Hematopoietic multipotent progenitor cell (in vitro differentiated cells): ENCODE measurements at places on chromosomes 6 and 20.

DNA sequence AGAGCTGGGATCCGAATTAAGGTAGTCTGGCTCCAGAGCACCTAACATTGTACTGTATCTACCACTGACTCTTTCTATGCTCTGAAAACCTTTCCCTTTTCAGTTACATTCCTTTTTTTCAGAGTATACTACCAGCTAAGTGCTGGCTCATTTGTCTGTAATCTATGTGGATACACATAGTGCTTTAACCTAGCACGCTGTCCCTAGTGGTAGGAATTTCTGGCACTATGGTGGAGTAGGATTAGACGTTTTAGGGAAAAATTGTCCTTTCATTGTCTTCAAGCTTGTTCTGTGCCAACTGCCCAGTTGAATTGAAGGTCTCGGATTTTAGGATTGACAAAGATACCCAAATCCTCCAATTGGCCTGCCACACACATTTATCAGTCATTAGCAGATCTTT, 259.1 kb upstream of the FERMT1 start:
- no peak for DNase-seq

- no peak for DNase-seq
Measured at GRCh38 chr6:169000022-169000421, 253.6 kb downstream of the THBS2 start.

DNA sequence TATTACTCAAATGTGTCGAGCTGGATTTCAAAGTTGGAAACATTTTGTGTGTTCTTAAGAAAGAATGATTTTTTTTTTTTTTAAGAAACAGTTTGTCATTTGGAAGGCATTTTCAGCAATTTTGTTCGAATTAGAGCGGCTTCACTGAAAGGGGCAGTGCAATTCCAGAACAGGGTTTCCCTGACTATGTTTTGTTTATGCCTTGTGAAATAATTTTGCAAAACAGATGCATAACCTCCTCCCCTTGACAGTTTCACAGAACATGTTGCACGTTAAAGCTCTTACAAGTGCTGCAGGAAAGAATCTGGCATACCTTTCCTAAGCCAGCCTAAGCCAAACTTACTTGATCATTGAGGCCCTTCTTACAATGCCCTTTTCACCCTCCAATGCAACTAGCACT, 216.0 kb upstream of the SSTR4 start:
- DNase-seq = no peak

DNA sequence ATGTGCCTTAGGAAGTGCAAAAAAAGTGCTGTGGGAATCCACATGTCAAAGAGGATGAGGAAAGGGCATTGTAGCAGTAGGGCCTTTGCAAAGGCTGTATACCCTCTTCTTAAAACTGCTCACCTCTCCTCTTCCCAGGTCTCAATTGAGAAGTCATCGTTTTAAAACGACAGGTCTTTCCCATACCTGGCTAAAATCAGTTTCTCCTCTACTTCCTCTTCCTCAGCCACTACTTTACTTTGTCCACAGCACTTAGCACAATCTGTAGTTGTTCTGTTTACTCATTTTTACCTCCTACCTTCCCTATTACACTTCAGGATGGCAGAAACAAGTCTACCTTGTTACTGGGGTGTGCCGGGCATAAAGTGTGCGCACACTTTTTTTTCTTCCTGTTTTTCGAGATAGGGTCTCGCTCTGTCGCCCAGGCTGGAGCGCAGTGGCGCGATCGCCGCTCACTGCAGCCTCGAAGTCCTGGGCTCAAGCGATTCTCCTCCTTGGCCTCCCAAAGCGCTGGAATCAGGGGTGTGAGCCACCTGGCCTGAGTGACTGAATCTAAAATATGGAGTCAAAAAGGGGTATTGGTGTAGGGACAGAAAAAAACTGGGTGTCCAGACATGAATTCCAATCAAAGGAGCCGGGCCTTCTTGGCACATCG, 9.8 kb upstream of the ELOVL5 start:
- DNase-seq = no peak

DNA sequence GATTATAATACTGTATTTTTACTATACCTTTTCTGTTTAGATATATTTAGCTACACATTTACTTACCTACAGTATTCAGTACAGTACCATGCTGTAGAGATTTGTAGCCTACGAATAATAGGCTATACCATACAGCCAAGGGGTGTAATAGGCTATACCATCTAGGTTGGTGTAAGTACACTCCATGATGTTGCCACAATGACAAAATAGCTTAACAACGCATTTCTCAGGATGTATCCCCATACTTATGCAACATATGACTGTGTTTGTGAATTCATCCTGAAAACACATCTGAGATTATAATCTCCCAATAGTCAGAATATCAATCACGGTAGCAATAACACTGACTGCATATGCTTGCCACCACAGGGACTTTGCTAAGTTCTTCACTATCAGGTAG, 20.7 kb downstream of the B4GALT5 start:
- DNase-seq = no peak

- no peak for DNase-seq
Measured at GRCh38 chr20:6714279-6714711, 53.2 kb upstream of the BMP2 start.

- DNase-seq = no peak
Measured at GRCh38 chr6:22372922-22373321, 76.1 kb upstream of the PRL start.

- DNase-seq = peak; percentile 65
Measured at GRCh38 chr6:156348424-156348823, 428.8 kb upstream of the ARID1B start.

DNA sequence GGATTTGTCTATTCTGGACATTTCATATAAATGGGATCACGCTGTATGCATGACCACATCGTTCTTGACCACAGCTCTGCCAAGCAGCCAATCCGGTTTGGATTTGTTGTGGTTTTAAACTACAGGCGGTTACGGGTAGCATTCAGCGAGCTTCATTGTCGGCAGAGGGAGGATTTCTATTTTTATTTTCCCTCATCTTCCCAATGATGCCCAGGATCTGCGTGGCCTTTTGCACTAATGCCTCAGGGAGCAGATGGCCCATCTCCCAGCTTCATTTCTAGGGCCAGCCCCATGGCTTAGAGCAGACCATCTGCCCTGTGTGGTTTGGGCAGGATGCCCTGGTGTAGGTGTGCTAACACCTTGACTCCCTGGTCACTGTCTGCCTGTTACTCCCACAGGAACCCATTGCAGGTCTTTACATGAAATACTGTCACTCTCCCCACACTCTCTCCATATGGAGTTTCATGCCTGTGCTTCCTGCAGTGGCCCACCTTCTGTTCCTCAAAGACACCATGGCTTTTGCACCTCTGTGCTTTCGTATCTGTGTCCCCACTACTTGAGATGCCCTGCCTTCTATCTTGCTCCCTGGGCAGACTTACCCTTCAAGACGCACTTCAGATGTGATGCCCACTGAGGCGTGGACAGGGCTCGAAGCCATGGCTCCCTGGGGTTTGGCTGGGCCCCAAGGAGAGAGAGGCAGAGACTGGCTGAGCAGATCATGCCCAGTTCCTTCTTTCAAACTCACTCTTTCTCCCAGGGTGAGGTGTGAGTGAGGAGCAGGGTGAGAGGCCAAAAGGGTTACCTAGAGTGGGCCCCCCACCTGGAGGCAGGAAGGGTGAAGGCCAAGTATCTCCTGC, 26.0 kb downstream of the SDCBP2 start:
- no peak for DNase-seq

GRCh38 chr6:131159578-131159977, 24.3 kb downstream of the AKAP7 start:
- DNase-seq = no peak

DNA sequence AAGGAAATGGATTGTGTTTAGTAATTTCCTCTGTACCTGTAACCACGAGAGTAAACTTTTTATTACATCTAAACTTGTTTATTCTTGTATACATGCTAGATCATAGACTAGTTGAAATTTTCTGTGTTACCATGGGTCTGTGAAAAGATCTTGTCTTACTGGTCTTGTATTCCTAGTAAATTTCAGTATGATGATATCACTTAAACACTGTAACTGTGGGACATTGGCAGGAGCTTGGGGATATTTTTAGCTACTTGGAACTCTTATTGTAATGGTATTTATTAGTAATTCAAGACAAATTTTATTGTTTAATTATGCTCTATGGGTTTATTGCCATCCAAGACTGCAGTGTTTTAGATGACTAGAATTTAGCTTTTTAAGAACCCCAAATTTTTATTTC, 25.9 kb upstream of the TULP4 start:
- no peak for DNase-seq

DNA sequence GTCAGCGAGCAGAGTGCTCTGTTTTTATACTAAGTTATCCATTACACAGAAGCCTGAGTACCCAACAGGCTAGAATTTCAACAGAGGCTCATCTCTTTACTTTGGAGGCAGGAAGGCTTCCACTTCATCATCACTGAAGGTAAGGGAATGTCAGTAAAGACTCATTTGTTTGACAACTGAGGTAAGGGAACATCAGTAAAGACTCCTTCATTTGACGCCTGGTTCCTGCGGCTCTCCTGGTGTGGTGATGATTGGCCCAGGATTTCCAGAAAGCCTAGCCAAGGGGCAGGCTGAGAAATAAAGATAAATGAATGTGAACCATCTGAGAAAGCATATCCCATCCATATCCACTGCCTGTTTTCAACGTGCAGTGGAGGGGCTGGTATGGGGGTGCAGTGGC, 244.6 kb upstream of the ECI2 start:
- no peak for DNase-seq

GRCh38 chr20:3820901-3821727, 767 bp downstream of the AP5S1 start:
- no peak for DNase-seq

DNA sequence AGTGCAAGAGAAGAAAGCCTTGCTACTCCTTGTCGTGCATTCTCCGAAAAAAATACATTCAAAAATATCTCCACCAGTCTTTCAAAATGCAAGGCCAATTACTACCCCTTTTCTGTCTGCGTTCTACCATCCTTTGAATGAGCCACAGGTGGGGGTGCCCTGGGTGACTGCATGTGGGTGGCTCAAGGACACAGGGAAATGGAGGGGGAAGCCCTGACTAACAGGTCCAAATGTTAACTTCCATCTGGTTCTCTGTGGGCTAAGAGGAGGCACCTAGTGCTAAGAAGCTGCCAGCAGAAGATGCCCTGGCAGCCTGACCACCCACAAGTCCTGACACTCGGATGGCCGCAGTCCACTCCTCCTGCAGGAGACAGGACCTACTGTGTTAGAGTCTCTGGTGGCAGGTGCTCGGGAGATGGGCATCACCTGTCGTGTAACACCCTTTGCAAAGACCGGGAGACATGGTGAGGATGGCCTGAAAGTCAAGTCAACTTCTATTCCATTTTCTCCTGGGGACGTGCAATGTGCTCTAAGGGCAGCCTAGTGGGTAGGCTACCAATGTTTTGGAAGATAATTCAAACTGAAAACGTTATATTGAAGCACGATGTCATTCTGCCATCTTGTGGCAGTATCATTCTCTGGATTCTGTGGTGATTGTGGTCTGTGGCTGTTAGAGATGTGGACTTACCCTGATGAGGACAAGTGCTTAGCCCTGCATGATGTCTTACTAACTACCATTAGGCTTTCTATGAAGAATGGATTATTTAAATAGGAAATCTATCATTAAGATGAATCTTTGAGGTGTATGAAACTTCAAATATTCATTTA, 27.4 kb upstream of the IGF2R start:
- DNase-seq = peak; percentile 16

DNA sequence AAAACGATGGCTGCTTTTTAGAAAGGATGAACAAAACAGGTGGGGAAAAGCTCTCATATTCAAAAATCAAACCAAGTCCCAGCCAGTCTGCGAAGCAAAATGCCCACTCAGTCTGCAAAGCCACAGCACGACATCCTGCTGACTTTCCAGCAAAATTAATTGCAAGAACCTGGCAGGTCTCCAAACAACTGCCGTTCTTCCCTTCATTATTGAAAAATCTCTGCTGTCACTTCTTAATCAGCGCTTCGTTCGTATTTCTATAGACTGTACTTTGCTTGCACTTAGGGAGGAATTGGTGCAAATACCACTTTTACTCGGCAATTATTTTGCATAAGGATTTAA, 222.4 kb downstream of the CBLN4 start:
- DNase-seq = no peak

- DNase-seq = no peak
Measured at GRCh38 chr20:32458837-32459220, 100.7 kb downstream of the ASXL1 start.

DNA sequence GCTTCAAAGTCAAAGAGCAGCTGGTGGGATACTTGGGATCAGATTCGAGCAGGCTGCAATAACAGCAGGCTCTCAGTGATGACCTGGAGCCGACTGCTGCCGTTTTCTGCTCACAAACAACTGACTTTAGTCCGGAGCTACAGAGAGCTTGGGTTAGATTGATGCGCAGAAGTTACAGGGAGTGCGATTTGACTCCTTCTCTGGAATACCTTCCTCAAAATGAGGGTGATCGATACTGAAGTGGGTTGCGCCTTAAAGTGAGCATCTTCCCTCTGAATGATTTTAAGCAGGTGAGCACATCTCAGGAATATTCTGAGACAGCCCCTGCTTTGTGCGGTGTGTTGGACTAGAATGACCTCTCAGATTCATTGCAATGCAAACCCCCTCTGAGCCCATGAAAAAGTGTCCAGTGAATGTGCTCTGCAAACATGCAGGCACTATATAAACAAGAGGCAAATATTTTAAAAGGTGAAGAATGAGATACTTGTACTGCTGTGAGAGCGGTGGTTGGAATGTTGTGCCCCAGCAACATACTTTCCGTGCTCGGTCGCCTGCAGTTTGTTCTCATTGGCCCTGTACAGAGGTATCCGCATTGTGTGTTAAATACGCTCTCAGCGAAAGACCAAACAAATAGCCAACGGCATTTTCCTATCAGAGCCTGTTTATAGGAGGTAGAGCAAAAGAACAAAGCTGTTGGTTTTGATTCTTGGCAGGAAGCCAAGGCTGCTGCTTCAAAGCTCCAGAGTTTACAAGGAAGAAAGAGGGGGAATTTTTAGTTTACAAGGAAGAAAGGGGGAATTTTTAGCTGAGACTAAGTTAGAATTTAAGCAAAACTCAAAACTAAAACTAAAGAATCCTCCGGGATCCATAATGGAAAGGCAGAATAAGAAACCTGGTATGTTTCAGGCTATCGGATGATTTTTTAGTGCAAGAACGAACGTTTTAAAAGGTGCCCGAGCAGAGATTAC, 67.7 kb downstream of the PHACTR2 start:
- no peak for DNase-seq

- DNase-seq = no peak
Measured at GRCh38 chr6:79605061-79605460, 26.1 kb upstream of the SH3BGRL2 start.

- DNase-seq = no peak
Measured at GRCh38 chr20:58361481-58362205, 27.4 kb upstream of the VAPB start.

DNA sequence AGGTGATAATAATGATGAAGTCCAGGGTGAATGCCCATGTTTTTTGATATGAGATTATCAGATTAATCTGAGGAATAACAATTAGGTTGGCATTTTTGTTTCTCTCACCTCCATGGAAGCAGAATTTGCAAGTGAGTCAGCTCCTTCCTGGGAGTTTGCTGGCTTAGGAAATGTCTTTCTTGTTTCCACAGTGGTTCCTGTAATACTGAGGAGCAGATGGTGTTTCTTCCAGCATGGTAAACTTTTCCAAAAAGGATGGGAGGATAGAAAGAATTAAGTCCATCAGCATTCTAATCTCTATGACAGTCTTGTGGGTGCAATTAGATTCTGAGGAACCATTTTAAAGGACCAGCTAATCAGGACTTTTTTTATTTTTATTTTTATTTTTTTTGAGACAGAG, 40.5 kb downstream of the SNAP25 start:
- no peak for DNase-seq
